ENCODE measurements at places on chromosomes 5 and 9.

DNA sequence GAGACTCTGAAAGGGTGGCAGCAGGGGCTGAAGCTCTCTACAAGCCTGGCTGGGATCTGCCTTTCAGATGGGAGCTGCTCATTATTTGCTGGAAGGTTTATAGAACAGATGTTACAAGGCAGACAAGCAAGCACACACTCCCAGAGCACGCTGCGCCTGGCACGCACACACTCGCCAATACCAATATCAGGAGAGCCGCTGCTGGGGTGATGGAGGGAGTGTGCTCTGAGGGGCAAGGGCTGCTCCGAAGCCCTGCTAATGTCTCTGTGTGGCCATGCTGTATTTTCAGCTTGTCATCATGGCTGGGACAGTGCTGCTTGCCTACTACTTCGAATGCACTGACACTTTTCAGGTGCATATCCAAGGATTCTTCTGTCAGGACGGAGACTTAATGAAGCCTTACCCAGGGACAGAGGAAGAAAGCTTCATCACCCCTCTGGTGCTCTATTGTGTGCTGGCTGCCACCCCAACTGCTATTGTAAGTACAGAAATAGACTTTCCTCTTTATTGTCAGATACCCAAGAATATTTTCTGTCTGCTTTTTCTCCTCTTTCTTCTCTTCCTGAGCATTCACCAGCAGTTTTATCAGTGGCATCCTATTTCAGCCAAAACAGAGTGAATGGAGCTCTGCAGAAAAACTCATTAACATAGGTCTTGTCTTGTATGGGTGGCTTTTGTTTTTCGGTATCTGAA is 115.1 kb downstream of the BAAT start:
- no peak for DNase-seq

DNA sequence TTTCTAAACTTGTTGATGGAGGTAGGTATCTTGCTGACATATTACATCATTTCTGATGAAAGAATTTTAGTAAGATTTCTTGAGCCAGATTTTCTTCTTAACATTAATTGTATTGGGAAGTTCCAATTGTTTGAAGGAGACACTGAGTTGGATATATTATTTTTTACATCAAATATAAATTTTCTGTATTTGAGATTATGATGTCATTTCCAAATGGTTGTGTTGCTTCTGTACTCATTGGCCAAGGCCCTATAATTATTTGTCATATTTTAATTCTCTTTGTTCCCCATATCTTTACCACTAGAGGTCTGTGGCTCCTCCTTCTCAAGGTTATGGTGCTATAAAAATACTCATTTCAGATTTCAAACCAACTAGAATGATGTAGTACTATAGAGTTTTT is 53.4 kb downstream of the ITGA1 start:
- no peak for DNase-seq

DNA sequence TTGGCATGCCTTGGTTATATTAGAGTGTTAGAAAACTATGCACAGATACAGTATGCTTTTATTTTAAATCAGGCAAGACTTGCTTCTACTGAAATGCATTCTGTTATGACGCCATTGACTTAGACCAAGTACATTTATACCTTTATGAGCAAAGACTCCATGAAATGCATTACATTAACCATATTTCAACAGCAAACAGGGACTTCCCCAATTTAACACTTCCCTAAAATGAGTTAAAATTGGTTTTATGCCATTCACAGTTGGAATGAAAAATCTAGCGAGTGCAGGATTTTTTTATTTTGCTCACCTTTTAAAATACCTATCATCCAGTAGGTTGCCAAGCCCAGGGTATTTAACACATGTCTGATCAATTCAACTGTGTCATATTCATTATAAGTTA is 272.1 kb upstream of the IZUMO3 start:
- DNase-seq: no peak

DNA sequence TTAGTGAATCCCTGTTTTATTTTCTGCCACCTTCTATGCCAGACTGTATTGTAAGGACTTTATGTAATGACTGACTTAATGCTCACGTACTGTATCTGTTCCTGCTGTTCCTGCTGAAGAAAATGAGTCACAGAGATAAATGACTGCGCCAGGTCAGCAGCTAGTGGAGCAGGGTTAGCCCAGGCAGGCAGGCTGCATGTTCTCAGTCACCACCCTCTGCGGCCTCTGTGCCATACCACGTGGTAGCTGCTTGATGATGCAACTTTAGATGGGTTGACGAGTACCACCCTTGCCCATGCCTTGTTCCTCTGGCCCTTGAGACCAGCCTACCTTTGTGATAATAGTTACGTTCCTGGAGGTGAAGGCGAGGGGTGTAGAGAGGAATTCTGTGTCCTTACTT is 161.9 kb downstream of the TRIO start:
- DNase-seq: no peak

GRCh38 chr9:108463932-108464606 is 391.7 kb downstream of the ACTL7B start:
- DNase-seq: no peak

- DNase-seq: no peak
Measured at GRCh38 chr5:139849942-139850341, 54.3 kb downstream of the PSD2 start.

Data from DMS 273 treated with DMSO at 0.1 percent for 48 hours (cell line).